ENCODE measurements at places on chromosomes 6 and 20. TPM values are rescaled to one million over a fixed set of nuclear protein-coding genes. Genes with fewer than 3 reads are reported as not detected.

- no peak for DNase-seq
Measured at GRCh38 chr20:13878566-13878965, 93.7 kb downstream of the NDUFAF5 start.

Gene C20orf202
- total RNA-seq, result not detected

Gene VPS52
- total RNA-seq, result 40.2 TPM

Gene HLA-DQB2
- 0.50 TPM for total RNA-seq

DNA sequence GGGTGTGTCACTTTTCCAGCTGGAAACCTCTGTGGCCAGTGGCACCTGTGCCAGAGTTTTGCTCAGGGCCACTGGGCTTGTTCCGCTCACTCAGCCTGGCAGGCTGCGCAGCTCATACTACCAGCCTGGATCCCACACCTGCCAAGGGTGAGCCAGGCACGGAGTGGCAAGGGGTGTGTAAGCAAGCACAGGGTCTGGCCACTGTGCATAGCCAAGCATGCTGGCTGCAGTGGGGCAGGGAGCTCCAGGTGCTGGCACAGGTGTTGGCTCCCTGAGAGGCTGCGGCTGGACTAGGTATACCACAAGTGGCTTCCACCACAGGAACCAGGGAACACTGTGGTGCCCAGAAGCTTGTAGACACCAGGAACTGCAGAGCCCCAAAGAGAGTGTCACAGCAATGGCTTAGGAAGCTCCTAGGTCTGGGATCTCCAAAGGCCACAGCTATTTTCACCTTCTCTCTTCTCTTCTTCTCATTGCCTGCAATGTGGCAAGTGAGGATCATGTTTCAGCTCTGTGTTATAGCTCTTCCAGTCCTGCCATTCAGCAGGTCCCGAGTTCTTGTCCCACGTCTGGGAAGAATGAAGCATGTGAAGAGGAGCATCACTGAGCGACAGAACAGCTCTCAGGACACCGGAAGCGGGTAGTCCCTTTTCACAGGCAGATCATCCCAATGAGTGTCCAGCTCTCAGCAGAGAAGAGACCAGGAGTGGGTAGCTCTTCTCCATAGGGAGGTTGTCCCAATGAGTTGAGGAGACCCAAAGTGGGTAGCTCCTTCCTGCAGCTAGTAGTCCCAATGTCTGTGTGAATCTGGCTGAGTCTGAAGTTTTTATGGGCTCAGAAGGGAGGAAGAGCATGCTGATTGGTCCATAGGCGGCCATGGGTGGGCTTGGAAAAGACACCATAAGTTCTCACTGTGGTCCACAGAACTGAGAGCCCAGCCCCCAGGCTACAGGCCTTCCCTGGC lies 41.3 kb downstream of the WASF1 start:
- DNase-seq, result no peak

GRCh38 chr6:142444376-142444775 lies 142.6 kb downstream of the ADGRG6 start:
- DNase-seq, result no peak

Gene MDFI
- total RNA-seq, result 163 TPM

GRCh38 chr6:90790696-90791095 lies 203.8 kb upstream of the MAP3K7 start:
- peak; percentile 64 for DNase-seq

DNA sequence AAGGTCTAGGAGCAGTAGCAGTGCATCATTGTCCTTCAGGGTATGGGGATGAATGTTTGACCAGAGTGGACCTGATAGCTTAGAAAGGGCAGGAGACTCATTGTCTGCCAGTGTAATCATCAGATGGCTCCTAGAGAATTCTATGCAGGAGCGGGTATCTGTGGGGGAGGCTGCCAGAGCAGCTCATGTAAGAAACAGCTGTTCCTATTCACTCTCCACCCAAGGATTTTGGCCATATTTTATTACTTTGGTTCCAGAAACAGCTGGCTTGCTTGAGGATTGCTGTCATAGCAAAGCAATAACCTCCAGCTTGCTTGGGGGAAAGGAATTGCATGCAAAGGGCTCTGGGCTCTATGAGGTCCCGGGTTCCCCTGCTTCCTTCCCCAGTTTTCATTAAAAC lies 44.1 kb downstream of the RALY start:
- DNase-seq, result no peak

DNA sequence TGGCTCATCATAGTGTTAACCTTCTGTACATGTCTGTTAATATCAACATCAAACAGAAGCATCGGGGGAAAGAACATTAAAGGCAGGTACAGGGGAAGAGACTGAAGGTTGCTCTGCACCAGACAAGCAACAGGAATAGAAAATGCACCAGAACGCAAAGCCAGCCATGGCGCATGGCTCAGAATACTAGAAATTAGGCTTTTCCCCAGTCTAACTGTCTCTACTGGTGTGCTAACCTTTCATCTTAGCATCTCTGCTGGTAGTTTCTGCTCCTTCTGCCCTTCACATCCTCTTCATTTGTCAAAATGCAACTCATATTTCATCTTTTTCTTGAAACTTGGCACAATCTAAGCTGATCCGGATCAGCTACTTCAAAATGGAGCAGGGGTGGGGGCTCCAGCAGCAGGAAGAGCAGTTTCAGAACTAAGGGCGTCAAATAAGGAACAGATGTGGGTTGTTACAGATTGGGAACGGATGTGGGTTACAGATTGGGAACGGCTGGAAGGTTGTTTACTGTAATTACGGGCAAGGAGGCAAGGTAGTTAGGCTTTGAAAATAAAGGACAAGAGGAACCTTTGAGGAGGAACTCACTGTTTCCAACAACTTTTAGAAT lies 13.1 kb upstream of the RNASET2 start:
- DNase-seq, result no peak

Gene HSPA12B
- total RNA-seq, result not detected

- no peak for DNase-seq
Measured at GRCh38 chr6:125439512-125439911, 137.7 kb upstream of the HDDC2 start.

DNA sequence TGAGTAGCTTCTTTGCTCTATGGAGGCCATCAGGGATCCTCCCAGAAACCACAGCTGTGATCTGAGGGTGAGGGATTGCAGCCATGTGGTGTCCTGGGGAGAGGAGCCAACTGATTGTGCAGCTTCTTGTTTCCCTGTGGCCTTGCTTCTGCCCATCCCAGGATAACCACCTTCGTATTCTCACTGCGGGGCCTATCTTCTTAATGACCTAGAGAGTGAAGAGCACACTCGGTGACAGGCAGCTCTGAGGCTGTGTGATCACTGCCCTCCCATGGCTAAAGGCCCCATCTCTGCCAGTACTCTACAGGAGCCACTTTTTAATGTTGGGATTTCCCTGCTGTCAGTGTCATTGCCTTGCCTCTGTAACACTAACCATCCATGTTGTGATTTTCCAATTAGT lies 5.3 kb upstream of the RAET1L start:
- DNase-seq, result no peak

DNA sequence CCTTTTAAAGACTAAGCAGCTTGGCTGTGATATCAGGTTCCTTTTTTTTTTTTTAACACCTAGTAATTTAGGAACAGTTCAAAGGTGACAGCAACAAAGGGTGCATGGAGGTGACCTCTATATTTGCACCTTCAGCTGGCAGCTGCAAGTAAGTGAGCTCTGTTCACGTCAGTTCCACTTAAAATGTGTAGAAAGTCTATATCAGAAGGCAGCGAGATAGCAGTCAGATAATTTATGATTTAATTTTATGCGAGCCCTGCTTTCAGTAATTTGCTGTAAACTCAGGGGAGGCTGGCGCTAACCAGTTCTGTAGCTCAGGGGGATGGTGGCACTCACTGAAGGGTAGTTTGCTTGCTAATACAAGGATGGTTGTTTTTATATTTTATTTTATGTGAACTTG lies 602.8 kb upstream of the MMS22L start:
- no peak for DNase-seq

- no peak for DNase-seq
Measured at GRCh38 chr6:81326881-81327561, 425.5 kb downstream of the TENT5A start.

- no peak for DNase-seq
Measured at GRCh38 chr20:43914311-43915210, at the start of gene TOX2. TOX2 (plus strand) TSS chr20:43914852; CDS start chr20:43914892, 40 bp downstream.

Gene CPXM1
- total RNA-seq, result not detected

Gene GNAS-AS1
- total RNA-seq, result 0.33 TPM

Gene VGLL2
- not detected for total RNA-seq

DNA sequence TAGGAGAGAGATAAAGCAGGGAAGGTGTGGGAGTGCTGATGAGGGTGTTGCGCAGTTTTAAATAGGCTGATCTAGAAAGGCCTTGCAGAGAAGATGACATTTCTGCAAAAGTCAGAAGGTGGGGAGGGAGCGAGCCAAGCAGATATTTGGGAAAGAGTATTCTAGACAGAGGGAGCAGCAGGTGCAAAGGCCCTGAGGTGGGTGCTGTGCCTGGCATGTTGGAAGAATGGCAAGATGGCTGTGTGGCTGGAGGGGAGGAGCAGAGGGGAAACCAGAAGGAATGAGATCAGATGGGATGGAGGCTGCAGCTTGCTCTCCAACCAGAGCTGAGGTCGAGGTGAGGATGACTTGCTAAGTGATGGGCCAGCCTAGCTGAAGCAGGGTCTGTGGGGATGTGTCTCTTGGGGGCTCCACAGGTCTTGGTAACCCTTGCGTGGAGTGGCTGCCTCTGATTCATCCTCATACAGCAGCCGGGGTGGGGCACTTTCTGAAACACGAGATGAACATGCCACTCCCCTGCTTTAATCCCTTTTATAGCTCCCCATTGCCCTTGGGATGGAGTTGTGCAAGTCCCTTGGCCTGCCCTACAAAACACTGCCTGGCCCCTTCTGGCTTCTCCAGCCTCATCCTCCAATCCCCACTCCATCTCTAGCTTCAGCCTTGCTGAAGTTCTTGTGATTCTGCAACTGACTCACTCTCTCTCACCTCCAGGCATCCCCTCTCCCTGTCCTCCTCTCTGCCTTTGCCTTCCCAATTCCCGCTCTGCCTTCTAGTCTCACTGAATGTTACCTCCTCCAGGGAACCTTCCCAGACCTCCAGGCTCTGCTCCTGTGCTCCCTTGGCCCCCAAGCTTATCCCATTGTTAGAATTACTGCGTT lies 94.1 kb downstream of the CDH22 start:
- DNase-seq, result no peak

- DNase-seq, result no peak
Measured at GRCh38 chr6:93819189-93819588, 399.8 kb upstream of the EPHA7 start.

DNA sequence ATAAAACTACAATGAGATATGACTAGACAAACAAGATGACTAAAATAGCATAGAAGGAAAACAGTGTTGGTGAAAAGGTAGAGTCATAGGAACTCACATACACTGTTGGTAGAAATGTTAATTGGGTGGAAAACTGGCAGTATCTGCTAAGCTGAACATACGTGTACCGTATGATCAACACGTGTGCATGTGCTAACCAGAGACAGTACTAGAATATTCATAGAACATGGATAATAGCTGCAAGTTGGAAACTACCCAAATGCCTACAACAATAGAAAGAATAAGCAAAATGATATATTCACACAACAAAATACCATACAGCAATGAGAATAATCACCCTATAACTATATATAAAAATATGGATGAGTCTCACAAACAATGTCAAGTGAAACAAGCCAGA lies 184.0 kb downstream of the IBTK start:
- no peak for DNase-seq

- no peak for DNase-seq
Measured at GRCh38 chr6:120876931-120877330, 457.3 kb downstream of the TBC1D32 start.

GRCh38 chr6:149563203-149563927 lies 2.8 kb upstream of the GINM1 start:
- peak; percentile 82 for DNase-seq

GRCh38 chr6:48505621-48506020 lies 394.6 kb upstream of the PTCHD4 start:
- no peak for DNase-seq

Gene SYCP2L
- total RNA-seq, result not detected

DNA sequence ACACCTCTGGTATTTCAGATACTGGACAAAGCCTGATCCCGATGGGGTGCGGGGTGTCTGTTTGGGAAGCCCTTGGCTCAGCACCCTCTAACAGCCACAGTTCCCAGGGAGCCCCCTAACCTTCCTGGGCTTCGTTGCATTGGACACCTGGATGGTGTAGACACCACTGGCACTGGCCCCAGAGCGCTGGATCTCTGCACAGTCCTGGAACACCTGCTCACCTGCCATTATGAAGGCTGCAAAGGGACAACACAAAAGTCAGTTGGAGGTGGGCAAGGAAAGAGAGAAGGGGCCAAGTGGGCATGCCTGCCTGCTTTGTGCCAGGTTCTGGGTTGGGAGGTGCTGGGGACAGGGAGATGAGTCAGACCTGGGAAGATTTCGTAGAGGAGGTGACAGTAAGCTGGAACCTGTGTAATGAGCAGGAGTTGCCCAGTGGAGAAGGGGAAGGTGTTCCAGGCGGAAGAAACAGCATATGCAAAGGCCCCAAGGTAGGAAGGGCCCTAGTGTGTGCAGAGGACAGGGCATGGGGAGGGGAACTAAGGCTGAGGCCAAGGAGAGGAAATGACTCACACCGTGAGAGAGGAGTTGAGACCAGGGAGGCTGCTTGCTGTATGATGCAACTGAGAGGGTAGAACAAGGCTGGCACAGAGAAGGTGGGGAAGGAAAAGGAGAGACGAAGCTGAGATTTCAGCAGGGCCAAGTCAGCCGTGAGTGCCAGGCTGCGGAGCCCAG lies 34.9 kb downstream of the ANGPT4 start:
- DNase-seq, result peak; percentile 83

Gene ZNF165
- total RNA-seq, result 3.5 TPM

Gene TMEM200A
- 15.2 TPM for total RNA-seq

Gene RFX6
- total RNA-seq, result not detected

GRCh38 chr20:24770628-24771541 lies 178.2 kb upstream of the CST7 start:
- no peak for DNase-seq

- DNase-seq, result no peak
Measured at GRCh38 chr6:90584636-90585255, 2.1 kb downstream of the MAP3K7 start.

Gene GFOD1
- total RNA-seq, result 37.3 TPM

- peak; percentile 15 for DNase-seq
Measured at GRCh38 chr6:121520337-121521163, 85.1 kb downstream of the GJA1 start.

DNA sequence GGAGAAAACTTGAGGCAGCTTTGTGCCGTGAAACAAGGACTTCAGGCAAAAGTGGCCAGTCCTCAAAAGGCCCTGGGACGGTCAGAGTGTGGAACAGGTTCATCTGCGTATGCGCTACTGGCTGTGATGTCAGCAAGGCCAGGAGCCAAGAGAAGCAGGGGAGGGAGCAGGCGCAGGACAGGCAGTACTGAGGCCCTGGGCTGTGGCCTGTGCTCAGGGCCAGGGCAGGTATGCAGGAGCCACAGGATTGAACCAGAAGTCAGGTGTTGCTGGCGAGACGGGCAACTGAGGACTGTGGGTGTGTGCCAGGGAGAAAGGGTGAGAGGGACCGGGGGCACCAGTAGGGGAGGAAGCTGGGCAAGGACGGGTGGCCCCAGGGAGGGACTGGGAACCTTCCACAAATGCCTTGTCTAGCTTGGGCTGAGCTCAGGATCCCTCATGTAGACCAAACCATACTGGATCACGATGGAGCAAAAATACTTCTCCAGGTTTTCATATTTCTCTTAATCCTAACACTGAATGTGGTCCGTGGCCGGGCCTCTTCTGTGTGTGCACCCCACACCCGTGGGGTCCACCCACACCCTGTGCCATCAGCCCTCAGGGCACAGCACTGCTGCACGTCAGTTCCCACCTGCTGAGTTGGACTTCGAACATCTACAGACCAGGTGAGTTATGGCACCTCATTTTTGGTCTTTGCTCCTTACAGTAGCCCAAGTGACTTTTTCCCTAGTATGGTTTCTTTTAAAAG lies 46.9 kb downstream of the GINS1 start:
- DNase-seq, result no peak

Gene PXDC1
- total RNA-seq, result 40.4 TPM

GRCh38 chr6:165573671-165574070 lies 89.4 kb downstream of the PDE10A start:
- no peak for DNase-seq
